Right hindlimb (tissue), 1 donor: ENCODE measurements at places on chromosomes 3 and 15.

DNA sequence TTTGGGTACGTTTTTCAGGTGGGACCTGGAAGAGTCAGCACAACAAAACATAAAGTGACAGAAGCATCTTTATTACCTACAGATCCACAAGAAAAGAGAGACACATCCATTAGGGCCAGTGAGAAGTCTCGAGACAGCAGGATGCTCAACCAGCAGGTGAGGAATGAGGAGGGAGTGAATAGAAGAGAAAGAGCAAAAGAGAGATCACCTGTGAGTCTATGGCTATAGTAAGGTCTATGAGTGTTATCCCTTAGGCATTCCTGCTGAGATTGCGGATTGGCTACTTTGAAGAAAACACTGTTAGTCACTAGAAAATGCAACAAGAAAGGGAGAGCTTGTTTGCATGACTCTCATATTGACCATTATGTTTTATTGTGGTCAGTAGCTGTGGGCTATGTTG lies 1556.2 kb upstream of the GBE1 start:
- no peak for DNase-seq

DNA sequence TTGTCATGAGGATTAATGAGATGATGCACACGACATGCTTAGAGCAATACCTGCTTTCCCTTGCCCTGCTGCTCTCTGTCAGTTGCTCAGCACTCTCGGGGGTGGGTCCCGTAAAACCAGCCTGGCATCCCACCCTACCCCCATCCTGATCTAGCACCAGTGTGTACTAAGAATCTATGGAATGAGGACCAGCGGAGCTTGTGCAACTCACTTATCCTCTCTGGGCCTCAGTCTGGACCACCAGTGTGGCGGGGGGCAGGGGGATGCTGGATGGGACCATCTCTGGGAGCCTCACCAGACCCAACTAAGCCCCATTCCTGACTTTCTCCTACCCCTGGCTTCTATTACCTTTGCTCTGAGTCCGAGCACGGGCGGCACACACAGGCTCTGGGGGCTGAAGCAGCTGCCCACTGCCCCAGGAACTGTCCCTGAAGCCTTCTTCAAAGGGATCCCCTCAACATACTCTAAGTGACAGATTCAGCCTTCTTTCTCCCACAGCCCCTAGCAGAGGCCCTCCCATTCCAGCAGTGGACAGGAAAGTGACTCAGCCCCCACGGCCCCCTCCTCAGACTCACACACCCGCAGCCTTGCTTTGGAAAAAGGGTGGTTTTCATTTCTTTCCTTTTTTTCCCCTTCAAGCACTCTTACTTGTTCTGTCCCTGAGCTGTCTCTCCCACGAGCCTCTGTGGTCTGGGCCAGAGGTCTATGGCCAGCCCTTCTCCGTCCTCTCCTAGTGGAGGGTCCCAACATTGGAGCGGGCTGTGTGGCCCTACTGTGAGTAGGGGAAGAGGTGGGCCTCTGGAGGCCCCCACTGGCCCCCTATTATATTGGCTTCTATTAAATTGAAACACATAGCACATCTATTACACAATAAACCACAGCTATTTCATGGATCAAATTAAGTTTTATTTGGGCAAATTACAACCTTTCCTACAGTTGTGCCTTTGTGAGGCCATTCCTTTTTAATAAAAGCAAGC lies 100.3 kb downstream of the SMAD6 start:
- no peak for DNase-seq

GRCh38 chr15:70422342-70422741 lies 324.6 kb upstream of the TLE3 start:
- no peak for DNase-seq

- no peak for DNase-seq
Observed at GRCh38 chr3:24533561-24534193, 39.0 kb upstream of the THRB start.

DNA sequence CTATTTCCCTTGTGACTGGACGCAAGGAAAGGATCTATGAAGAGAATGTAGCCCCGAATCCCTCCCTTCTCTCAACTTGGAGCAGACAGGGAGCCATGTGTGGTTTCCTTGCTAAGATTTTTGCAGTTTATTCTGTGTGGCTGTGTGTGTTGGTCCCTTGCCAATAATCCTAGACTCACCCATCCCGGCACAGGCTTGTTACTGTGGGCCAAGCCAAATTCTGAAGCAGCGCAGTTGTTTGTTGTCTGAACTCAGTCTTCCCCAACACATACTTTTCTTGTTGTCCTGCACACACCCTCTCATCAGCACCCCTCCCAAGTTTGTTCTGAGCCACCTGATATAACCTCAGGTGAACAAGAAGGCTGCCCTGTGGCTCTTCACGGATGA lies 193.3 kb upstream of the CTDSPL start:
- DNase-seq = peak; percentile 57

GRCh38 chr15:63772520-63772919 lies 61.2 kb downstream of the HERC1 start:
- DNase-seq = no peak

- DNase-seq = no peak
Observed at GRCh38 chr3:25727316-25727715, 55.9 kb downstream of the NGLY1 start.

GRCh38 chr3:55947406-55947805 lies 460.3 kb upstream of the WNT5A start:
- no peak for DNase-seq

- DNase-seq = no peak
Observed at GRCh38 chr3:55959471-55960080, 472.5 kb upstream of the WNT5A start.

DNA sequence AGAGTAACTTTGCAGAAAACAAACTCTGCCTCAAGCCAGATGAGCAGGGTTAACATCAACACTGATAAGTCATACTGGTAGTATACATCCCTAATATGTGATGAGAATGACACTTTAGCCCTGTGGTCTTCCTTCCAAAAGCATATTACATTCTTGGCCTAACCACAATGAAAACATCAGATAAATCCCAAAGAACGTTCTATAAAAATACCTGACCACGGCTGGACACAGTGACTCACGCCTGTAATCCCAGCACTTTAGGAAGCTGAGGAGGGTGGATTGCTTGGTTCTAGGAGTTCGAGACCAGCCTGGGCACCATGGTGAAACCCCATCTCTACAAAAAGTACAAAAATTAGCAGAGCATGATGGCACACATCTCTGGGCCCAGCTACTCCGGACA lies 4.7 kb downstream of the TMCC1 start:
- DNase-seq = no peak

DNA sequence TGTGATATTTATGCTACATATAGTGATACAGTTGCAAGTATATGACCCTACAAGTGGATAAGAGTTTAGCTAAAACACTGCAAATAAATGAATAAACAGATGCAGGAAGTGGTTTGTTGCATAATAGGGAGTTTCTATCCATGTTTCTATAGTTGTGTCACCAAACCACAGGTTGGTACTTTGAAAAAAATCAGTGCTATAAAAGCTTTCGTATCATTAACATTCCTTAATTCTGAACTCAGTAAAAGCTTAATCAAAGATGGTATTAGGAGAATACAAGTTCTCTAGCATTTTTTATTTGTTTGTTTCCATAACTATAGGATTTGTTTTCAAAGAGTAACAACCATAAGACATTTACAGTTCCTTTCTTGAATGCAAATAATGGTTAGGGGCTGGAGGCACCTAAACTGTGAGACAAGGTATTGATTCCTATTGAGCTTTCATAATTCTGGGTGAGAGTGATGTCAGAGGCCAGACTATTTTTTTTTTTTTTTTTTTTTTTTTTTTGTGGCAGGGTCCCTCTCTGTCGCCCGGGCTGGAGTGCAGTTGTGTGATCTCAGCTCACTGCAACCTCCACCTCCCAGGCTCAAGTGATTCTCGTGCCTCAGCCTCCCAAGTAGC lies 29.6 kb downstream of the CPOX start:
- no peak for DNase-seq

- peak; percentile 34 for DNase-seq
Observed at GRCh38 chr3:59644479-59645402, 594.9 kb upstream of the CFAP20DC start.

GRCh38 chr3:67901681-67902080 lies 247.3 kb upstream of the SUCLG2 start:
- DNase-seq = no peak

DNA sequence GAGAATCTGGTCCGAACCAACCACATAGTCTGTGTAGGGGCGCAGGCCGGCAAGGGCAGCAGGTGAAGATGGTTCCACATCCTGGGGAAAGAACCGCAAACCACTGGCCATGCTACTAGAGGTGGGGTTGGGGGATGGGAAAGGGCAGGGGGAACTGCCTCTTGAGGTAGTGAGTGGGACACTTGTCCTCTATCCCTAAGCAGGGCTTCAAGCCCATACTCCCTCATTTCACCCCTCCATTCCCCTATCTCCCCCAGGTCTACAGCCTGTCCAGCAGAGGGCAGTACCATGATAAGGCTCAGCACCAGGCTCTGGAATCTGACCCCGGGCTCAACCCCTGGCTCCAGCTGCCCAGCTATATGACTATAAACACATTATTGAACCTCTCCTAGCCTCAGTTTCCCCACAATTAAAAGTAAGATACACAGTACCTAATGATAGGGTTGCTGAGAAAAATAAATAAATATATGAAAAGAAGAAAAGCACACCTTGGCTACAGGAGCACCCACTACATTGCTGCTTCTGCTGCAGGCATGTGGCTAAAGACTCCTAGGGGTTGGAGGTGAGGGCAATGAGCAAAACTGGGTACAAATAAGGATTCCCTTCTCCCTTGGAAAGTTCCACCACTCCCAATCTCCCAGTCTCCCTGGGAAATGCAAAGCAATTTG lies 6.3 kb downstream of the GORASP1 start:
- no peak for DNase-seq

- no peak for DNase-seq
Observed at GRCh38 chr15:71198846-71199245, 83.6 kb downstream of the THSD4 start.

DNA sequence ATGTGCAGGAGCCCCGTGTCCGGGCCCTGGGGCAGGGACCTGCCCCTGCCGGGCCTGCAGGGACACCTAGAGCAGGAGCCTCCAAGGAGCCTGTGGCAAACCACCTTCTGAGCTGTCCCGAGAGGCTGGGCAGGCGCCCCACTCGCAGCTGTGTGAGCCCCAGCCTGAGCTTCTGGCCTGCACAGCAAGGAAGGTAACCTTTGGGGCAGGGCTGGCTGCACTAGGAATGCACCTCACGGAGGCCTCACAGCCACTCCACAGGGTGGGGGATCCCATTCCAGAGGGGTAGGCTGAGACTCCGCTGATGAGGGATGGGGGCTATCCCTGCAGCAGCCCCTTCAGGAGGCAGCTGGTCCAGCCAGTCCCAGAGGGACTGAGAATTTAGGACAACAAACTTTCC lies 68.1 kb downstream of the DNAJB8 start:
- no peak for DNase-seq

DNA sequence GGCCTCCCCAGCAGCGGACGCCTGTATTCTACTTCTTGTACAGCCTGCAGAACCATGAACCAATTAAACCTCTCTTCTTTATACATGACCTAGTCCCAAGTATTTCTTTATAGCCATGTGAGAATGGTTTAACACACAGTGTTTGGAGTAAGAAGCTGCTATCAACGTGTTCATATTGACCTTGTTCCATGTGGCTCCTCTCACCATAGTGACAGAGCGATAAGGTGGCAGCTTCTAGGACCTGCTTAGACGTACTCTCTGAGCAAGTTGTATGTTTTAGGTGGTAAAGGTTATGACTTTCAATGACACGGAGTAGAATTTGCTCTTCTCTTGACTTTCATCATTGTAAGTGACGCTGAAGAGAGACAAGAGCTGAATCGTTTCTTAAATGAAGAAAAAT lies 157.7 kb upstream of the SLCO3A1 start:
- DNase-seq = no peak

- DNase-seq = no peak
Observed at GRCh38 chr15:84762840-84763572, 14.6 kb downstream of the ZNF592 start.

DNA sequence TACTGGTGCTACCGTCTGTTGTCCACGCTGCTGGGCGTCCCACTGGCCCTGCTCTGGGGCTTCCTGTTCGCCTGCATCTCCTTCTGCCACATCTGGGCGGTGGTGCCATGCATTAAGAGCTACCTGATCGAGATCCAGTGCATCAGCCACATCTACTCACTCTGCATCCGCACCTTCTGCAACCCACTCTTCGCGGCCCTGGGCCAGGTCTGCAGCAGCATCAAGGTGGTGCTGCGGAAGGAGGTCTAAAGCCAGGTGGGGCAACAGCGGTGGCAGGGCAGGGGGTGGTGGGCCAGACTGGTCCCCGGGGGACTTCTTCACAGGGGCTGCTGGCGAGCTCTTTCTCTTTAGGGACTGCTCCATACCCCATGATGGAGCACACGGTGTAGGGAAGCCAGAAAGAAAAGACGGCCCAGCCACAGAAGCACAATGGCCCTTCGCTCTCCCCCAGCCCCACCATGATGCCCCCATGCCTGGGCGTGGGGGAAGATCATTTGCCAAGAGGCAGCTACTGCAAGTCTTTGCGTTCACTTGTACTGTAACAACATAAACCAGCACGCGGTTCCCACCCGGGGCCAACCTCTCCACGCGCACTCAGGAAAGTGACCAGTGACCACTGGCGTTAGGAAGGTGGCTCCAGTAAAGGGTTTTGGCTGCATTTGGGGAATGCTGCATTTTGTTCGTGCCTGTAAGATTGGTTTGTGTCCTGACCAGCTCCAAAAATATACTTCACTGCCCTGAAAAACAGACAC lies 12.2 kb downstream of the CAV3 start:
- DNase-seq = no peak

- no peak for DNase-seq
Observed at GRCh38 chr15:101479342-101479845, 10.1 kb downstream of the PCSK6 start.

DNA sequence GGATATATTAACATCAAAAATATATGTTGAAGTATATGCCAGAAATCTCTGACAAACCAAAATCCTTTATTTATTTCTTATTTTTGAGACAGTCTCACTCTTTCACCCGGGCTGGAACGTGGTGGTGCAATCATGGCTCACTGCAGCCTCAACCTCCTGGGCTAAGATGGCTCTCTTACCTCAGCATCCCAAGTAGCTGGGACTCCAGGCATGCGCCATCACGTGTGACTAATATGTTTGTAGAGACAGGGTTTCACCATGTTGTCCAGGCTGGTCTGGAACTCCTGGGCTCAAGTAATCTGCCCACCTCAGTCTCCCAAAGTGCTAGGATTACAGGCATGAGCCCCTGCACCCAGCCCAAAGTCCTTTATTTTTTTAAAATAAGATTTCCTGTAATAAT lies 11.9 kb downstream of the FAIM start:
- DNase-seq = no peak

DNA sequence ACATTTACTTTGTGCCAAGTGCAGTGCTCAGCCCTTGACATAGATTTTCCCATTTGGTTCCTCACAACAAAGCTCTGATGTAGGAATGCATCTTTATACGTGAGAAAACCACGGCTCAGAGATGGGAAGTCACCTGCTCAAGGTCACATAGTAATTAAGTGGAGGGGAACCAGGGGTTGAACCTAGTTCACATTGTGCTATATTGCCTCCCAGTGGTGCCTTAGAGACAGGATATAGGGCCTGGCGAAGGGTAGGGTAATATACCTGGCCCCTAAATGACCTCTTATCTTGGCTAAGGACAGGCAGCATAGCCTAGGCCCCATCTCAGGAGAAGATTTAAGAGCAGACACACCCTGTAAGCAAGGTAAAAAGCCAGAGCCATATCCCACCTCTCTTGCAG lies 71.5 kb downstream of the FOXP1 start:
- DNase-seq = no peak
